Endothelial cell (in vitro differentiated cells): ENCODE measurements at places on chromosomes 6 and 20. TPM values are rescaled to one million over a fixed set of nuclear protein-coding genes. Genes with fewer than 3 reads are reported as not detected.

- DNase-seq, result no peak
- no peaks in the 10 kb centered on the region for H3K4me1 ChIP-seq
- no peak overlapping the region for H3K4me3 ChIP-seq
- no peak overlapping the region for H3K27ac ChIP-seq
- no peaks in the 10 kb centered on the region for H3K27me3 ChIP-seq
Measured at GRCh38 chr6:145498425-145498824, 236.9 kb downstream of the EPM2A start.

DNA sequence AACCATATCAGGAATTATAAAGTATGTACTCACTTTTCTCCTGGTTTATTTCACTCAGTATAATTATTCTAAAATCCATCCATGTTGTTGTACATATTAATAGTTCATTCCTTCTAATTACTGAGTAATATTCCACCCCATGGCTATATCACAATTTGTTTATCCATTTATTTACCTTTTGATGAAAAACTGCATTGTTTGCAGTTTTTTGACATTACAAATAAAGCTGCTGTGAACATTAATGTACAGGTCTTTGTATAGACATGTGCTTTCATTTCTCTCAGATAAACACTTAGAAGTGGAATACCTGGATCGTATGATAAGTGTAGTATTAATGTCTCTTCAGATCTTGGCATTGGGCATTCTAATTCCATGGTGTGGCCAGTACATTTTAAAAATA is 4.2 kb downstream of the SLC17A3 start:
- no peak overlapping the region for H3K4me3 ChIP-seq
- H3K27ac ChIP-seq, result no peak overlapping the region
- no peak for DNase-seq
- no peaks in the 10 kb centered on the region for H3K27me3 ChIP-seq
- no peaks in the 10 kb centered on the region for H3K36me3 ChIP-seq

DNA sequence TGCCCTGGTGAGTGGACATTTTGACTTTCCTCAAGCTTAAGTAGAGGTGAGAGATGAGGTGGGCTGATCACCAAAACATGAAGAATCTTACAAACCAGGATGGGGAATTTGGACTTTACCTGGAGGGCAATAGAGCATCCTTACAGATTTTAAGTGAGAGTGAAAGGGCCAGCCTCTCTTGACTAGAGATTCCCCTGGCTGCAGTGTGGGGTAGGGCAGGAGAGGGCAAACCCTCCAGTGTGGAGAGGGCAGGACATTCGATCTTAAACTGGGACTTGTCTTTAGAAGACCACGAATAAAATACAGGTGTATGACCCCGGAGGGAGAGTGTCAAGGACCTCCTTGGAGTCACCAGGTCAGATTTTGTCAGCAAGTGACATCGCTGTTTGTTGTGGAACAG is 105.1 kb downstream of the SNAP25 start:
- H3K27me3 ChIP-seq, result peaks cover 7% of the 10 kb centered on the region
- H3K36me3 ChIP-seq, result no peaks in the 10 kb centered on the region
- H3K4me1 ChIP-seq, result peaks cover under 1% of the 10 kb centered on the region
- H3K27ac ChIP-seq, result no peak overlapping the region
- no peak overlapping the region for H3K4me3 ChIP-seq

DNA sequence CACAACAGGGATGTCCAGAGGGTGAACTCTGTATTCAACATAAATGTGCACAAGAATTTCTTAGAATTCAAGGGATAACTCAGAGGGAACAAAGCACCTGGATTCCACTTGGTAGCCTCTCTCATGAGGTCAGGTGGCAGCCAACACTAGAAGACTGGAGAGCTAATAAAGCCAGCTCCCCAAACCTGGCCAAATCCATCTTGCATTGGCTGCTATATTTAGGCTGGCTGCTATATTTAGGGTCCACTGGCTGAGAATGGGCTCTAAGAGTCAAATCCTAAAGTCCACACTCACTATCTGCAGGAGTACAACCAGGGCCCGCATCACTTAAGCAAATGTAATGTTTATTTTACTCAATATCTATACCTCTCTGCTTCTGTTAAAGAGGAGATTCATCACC is 20.0 kb downstream of the TBC1D7 start:
- no peaks in the 10 kb centered on the region for H3K27me3 ChIP-seq
- peaks cover 27% of the 10 kb centered on the region for H3K4me1 ChIP-seq
- H3K36me3 ChIP-seq, result peaks cover 20% of the 10 kb centered on the region
- no peak overlapping the region for H3K27ac ChIP-seq

- no peak for DNase-seq
- H3K4me3 ChIP-seq, result no peak overlapping the region
- no peaks in the 10 kb centered on the region for H3K4me1 ChIP-seq
- no peaks in the 10 kb centered on the region for H3K27me3 ChIP-seq
- no peak overlapping the region for H3K27ac ChIP-seq
Measured at GRCh38 chr6:139010674-139011073, 17.9 kb upstream of the ABRACL start.

DNA sequence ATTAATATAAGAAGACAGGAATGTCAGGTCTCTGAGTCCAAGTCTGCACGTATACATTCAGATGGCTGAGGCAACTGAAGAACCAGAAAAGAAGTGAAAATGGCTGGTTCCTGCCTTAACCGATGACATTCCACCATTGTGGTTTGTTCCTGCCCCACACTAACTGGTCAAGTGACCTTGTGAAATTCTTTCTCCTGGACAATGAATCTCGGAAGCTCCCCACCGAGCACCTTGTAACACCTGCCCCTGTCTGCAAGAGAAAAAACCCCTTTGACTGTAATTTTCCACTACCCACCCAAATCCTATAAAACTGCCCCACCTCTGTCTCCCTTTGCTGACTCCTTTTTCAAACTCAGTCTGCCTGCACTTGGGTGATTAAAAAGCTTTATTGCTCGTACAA is 140.4 kb downstream of the SYNE1 start:
- H3K27ac ChIP-seq, result no peak overlapping the region
- no peak for DNase-seq
- peaks cover 1% of the 10 kb centered on the region for H3K27me3 ChIP-seq
- H3K4me3 ChIP-seq, result no peak overlapping the region
- no peaks in the 10 kb centered on the region for H3K36me3 ChIP-seq
- no peaks in the 10 kb centered on the region for H3K4me1 ChIP-seq

- peaks cover 1% of the 10 kb centered on the region for H3K27me3 ChIP-seq
- H3K4me3 ChIP-seq, result no peak overlapping the region
- H3K4me1 ChIP-seq, result peaks cover 6% of the 10 kb centered on the region
- no peak overlapping the region for H3K27ac ChIP-seq
- no peaks in the 10 kb centered on the region for H3K36me3 ChIP-seq
Measured at GRCh38 chr6:162538643-162539064, 188.9 kb downstream of the PRKN start.

Gene PLCB4
- 10.5 TPM for total RNA-seq

Gene FANCE
- total RNA-seq, result 21.8 TPM

Gene ENPP1
- total RNA-seq, result 32.4 TPM
